ENCODE measurements at places on chromosomes 3 and 15. TPM values are rescaled to one million over a fixed set of nuclear protein-coding genes. Genes with fewer than 3 reads are reported as not detected.

GRCh38 chr3:153028381-153028780 lies 133.6 kb upstream of the RAP2B start:
- H3K4me3 ChIP-seq = no peak overlapping the region
- no peak for DNase-seq
- H3K4me1 ChIP-seq = no peaks in the 10 kb centered on the region
- no peak overlapping the region for H3K27ac ChIP-seq
- no peaks in the 10 kb centered on the region for H3K36me3 ChIP-seq

GRCh38 chr3:62600033-62600432 lies 226.7 kb upstream of the FEZF2 start:
- no peak overlapping the region for H3K27ac ChIP-seq
- H3K4me3 ChIP-seq = no peak overlapping the region
- DNase-seq = no peak
- no peaks in the 10 kb centered on the region for H3K36me3 ChIP-seq
- no peaks in the 10 kb centered on the region for H3K27me3 ChIP-seq

GRCh38 chr3:39712413-39713048 lies 96.9 kb upstream of the MYRIP start:
- H3K27ac ChIP-seq = no peak overlapping the region
- no peaks in the 10 kb centered on the region for H3K4me1 ChIP-seq
- no peak overlapping the region for H3K4me3 ChIP-seq

- no peak overlapping the region for H3K27ac ChIP-seq
- H3K4me1 ChIP-seq = peaks cover 10% of the 10 kb centered on the region
- no peak overlapping the region for H3K4me3 ChIP-seq
- H3K27me3 ChIP-seq = peaks cover 2% of the 10 kb centered on the region
Observed at GRCh38 chr15:35547775-35548364, 1.9 kb upstream of the DPH6 start.

DNA sequence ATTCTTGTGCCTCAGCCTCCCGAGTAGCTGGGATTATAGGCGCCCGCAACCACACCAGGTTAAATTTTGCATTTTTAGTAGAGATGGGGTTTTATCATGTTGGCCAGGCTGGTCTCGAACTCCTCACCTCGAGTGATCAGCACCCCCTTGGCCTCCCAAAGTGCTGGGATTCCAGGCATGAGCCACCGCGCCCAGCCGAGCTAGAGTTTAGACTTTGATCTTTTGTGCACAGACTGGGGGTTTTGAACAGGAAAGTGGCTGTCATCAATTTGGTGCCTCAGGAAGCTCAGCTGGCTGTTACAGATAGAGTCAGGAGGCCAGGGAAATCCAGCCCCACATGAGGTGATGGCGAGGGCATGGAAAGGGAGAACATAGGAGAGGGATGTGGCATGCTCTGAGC lies 19.3 kb upstream of the IREB2 start:
- no peaks in the 10 kb centered on the region for H3K4me1 ChIP-seq
- no peak for DNase-seq
- no peaks in the 10 kb centered on the region for H3K36me3 ChIP-seq
- H3K27ac ChIP-seq = no peak overlapping the region
- peaks cover 11% of the 10 kb centered on the region for H3K27me3 ChIP-seq

- H3K4me1 ChIP-seq = no peaks in the 10 kb centered on the region
- DNase-seq = no peak
- H3K27me3 ChIP-seq = no peaks in the 10 kb centered on the region
Observed at GRCh38 chr15:31843426-31844055, 186.8 kb upstream of the CHRNA7 start.

DNA sequence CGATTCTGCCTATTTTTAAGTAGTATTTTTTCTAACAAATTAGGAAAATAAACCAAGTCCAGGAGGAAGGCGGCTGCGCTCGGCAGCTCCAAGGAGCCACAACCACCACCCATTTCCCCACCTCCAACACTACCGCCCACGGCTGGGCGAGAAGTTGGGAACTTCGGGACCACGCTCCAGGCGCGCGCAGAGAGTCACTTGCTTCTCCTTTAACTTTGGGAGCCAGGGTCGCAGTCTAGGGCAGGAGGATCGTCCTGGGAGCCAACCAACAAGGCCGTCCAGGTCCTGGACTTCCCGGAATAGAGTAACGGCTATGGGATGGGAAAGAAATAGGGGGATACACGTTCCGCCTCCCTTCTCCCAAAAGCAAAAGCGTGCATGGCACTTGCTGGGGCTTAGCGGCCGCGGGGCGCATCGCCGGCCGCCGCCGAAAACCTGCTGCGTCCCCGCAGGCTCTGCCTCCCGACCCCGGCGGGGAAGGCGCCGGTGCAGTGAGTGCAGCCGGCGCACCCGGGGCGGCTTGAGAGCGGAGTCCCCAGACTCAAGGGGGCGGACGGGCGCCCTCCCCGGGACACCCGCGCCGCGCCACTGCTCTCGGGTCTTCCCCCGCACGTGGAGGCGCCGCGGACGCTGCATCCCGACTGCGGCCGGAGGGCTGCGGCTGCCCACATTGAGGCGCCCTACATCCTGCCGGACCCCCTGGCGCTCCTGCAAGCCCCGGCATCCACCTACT lies 699 bp downstream of the MEGF11 start:
- peaks cover 80% of the 10 kb centered on the region for H3K27me3 ChIP-seq
- H3K27ac ChIP-seq = no peak overlapping the region
- peaks cover 15% of the 10 kb centered on the region for H3K4me1 ChIP-seq
- H3K36me3 ChIP-seq = peaks cover 3% of the 10 kb centered on the region
- no peak for DNase-seq

- DNase-seq = no peak
- H3K36me3 ChIP-seq = peaks cover 9% of the 10 kb centered on the region
- no peak overlapping the region for H3K4me3 ChIP-seq
- peaks cover 26% of the 10 kb centered on the region for H3K4me1 ChIP-seq
- H3K27me3 ChIP-seq = no peaks in the 10 kb centered on the region
Observed at GRCh38 chr3:100006570-100007271, 107.6 kb downstream of the FILIP1L start.

- no peak for DNase-seq
- H3K27me3 ChIP-seq = no peaks in the 10 kb centered on the region
- peaks cover 2% of the 10 kb centered on the region for H3K36me3 ChIP-seq
- no peak overlapping the region for H3K27ac ChIP-seq
- peaks cover 12% of the 10 kb centered on the region for H3K4me1 ChIP-seq
- H3K4me3 ChIP-seq = no peak overlapping the region
Observed at GRCh38 chr3:31274326-31275024, 258.2 kb upstream of the STT3B start.

UNC13C gene
- total RNA-seq = not detected

PLAAT1 gene
- not detected for total RNA-seq

PTPN9 gene
- total RNA-seq = 28.0 TPM

MAGI1 gene
- total RNA-seq = 0.69 TPM
